Stimulated activated naive CD8-positive, alpha-beta T cell treated with anti-CD3 and anti-CD28 coated beads, Interleukin-15, amount 100 ng/mL, for 72 hours (primary cell): ENCODE measurements at places on chromosomes 5 and 9.
A peak's percentile ranks its signal among the peaks of the same experiment; 100 is the strongest.

DNA sequence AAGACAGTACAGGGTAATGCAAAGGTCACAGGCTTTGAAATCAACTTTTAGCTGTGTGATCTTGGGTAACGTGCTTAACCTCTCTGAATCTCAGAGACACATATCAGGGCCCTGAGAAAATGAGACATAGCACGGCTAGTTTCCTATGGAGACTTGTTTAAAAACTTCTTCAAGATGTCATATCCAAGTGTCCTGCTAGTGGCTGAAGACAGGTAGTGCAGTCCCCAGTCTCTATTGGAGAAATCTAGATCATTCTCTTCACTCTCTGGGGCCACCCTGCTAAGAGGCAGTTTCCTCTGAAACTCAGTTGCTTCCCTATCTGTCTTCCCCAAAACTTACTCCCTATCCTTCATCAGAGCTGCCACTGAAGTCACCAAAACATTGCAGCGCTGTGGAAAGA is 30.3 kb upstream of the GRXCR2 start:
- no peak for DNase-seq

- DNase-seq = no peak
These were observed 1.5 kb downstream of the THG1L start for GRCh38 chr5:157732596-157733262.

GRCh38 chr5:15807248-15807647 is 307.3 kb downstream of the FBXL7 start:
- no peak for DNase-seq

DNA sequence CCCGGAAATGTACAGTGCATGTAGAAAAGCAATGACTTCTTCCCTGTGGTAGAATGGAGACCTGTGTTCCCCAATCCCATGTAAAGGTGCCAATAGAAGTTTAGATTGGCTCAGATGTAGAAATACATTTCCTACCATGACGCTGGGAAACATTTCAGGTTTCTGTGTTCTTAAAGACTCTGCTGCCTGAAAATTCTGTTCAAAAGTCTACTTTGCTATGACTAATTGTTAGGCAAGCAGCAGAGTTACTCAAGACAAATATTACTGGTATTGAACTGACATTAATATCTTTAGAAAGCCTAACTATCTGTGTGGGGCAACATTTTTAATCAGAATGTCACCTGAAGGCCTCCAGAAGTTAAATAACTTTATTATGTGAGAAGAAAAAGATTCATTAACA is 75.5 kb upstream of the ELL2 start:
- DNase-seq = no peak

DNA sequence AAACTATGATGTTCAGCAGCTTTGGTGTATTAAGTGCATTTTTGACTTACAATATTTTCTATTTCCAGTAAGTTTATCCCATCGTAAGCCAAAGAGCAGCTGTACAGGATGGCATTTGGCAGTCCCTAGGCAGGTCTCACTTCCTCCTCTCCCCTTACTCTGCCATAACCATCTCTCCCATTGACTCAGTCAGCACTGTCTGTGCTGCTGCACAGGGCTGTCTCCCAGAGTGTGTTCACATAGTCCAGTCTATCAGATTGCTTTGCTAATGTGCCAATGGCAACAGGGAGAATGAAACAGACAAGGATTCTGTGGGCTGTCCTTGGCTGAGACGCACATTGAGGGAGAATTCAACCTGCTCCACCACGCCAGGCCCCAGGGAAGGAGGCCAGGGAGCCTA is 47.0 kb upstream of the CAST start:
- no peak for DNase-seq

- DNase-seq = no peak
These were observed 254.8 kb upstream of the PDE4D start for GRCh38 chr5:60148366-60148765.

DNA sequence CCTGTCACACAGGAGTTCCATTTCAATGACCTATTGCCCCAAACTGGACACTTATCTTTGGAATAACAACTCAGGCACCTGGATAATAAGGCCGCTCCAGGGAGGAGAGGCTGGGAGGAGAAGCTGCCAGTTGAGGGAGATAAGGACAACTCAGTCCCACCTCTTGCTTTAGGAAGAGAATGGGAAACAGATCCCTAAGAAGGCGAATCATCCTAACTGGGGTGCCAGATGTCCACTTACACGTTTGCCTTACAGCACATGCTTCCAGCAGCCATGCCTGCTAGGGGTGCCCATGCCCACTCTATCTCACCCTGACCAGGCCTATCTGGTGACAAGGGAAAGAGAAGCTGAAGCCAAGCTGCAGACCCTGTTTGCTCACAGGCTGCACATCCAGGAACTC is 6.5 kb downstream of the HK3 start:
- DNase-seq = peak; percentile 3

GRCh38 chr5:89756955-89757354 is 652.6 kb downstream of the CETN3 start:
- no peak for DNase-seq

DNA sequence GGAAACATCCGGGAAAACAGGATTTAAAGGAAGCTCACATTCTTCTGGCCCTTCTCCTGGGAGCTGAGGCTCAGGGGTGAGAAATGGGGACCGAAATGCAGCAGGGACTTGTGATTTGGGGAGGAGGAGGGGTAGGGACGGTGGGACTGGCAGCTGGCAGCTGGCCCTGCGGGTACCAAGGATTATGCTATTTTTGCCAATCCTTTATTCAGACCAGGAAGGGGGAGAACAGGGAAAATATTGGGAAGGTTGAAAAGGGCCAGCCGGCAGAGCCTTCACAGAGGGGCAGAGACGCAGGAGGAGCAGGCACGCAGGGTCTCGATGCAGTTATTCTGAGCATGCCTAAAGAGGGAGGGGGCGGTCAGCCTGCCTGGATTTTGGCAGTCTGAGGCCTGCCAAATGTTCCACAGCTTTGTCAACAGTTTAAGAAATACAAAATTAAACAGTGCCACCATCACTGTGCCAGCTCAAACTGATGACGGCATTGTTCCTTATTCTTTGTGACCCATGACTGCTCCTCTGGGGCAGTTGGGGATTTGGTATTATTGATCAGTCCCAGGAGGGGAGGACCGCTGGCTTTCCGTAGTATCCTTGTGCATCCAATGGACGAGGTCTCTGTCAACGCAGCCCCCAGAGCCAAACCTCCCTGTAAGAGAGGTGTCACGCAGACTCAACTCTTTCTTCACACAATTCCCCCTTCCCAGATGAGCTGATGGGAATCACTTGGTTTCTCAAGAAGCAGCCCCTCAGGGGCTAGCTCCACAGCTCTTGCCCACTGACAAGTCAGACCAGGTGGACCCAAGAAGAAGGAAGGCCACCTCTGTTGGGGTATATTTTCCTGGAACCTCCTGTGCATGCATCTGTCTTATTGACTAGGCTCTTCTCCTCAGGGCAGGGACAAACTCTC is 553.3 kb downstream of the BNC2 start:
- no peak for DNase-seq

DNA sequence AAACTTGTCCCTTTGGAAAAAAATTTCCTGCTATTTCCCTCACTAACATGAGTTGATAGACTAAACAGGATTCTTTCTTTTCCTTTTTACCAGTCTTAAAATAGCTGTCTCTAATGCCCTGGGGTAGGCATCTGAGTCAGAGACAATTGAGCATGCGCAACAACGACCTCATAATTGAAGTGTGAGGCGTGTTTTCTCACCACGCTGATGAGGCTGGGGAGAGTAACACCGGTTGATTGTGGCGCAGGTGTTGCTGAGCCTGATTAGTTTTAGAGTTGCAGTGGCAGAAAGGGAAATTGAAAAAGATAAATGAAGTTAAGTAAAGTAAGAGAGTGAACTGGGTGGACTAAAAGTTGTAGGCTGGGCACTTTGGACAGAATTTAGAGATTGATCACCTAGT is 213.7 kb downstream of the TLR4 start:
- no peak for DNase-seq

DNA sequence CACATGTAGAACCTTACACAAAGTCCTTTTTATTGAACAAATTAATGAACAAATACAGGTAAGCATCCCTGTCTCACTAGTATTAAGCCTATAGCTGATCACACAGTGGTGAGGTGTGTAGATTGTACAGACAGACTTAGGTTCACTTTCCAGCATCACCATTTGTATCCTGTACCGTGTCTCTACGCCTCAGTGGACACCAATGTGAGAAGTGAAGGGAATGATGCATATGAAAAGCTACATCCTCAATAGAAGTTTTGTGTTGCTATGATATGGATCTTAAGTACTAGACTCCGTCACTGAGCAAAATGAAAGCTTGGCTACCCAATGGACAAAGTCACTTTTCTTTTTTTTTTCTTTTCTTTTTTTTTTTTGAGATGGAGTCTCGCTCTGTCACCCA is 46.6 kb downstream of the UGCG start:
- DNase-seq = no peak

GRCh38 chr5:15850939-15851341 is 328.7 kb downstream of the MARCHF11 start:
- DNase-seq = no peak

DNA sequence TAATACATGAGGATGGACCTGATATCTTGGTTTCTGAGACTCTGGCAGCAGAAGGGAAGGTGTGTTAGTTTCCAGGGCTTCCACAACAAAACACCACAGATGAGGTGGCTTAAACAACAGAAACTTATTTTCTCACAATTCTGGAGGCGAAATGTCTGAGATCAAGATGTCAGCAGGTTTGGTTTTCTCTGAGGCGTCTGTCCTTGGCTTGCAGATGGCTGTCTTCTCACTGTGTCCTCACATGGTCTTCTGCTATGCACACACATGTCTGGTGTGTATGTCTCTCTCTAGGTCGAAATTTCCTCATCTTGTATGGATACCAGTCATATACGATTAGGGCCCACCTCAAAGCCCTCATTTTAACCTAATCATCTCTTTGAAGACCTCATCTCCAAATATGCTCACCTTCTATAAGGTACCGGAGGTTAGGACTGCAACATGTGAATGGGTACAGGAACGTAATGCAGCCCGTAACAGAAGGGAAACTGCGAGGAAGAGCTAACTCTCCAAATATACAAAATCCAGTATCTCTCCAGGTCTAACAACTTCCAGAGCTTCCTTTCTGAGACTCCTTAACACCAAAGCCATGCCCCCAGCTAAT is 139.8 kb upstream of the SMARCA2 start:
- DNase-seq = no peak

DNA sequence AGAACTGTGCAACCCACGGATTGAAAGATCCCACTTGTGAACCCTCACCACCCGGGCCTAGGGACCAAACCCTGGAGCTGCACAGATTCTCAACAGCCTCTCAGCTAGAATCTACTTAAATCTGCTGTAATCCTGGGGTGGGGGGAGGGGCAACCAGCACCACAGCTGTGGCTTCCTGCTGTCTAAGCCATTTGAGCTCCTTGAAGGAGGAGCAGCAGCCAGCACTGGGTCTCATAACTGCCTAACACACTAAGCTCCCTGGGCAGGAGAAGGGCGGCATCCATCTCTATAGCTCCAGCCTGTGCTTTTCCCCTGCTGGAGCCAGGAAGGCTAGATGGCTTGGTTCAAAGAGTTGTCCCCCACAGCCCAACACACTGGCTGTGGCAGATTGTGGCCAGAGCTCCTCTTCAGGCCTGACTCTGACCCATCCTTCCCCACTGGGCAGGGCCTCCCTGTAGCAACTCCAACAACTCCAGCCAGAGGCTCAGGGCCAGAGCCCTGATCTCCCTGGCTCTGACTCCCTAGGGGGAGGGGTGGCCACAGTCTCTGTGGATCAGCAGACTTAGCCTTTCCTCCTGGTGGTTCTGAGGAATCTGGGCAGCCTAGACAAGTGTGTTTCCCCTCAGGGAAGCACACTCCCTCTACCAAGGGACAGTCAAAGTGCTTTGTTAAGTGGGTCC is 72.0 kb upstream of the C9orf72 start:
- no peak for DNase-seq

GRCh38 chr9:113609562-113610318 is 146.2 kb downstream of the RGS3 start:
- DNase-seq = no peak

GRCh38 chr9:112665347-112665746 is 52.6 kb downstream of the INIP start:
- DNase-seq = no peak

GRCh38 chr9:38644601-38645000 is 24.2 kb upstream of the ANKRD18A start:
- no peak for DNase-seq

GRCh38 chr9:118533101-118533500 is 828.9 kb downstream of the TLR4 start:
- DNase-seq = no peak

- no peak for DNase-seq
These were observed 13.3 kb upstream of the LPCAT1 start for GRCh38 chr5:1536871-1537602.

GRCh38 chr5:74035521-74035937 is 409.5 kb downstream of the ARHGEF28 start:
- no peak for DNase-seq

DNA sequence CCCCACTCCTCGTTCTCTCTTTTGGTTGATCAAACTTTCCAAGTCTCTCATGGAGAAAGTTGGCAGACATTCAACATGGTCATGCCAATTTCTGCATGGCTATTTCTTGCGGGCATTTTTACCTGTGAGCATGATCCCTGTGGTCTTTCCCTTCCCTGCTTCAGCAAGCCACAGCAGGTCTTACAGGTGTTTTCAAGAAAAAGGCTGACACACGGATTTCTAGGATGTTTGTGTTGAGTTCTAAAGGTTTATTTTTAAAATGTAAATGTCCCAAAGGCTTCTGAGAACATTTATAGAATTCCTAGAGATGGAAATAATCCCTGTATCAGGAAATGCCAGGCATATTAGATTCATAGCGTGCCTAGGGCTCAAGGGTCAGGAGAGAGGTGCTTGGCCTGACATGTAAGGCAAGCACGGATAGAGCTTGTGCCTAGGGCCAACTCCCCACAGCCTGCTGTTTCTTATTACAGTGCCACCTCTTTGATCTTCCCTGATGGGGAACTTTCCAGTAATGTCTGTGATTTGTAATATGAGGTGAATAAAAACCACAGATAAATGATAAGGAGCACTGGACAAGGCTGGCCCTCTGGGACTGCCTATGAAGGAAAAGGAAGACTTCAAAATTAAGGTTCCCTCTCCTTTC is 79.8 kb downstream of the MUSK start:
- DNase-seq = no peak

- DNase-seq = no peak
These were observed 549.8 kb upstream of the DMAC1 start for GRCh38 chr9:8349376-8349775.

- peak; percentile 30 for DNase-seq
These were observed 746 bp downstream of the STRBP start for GRCh38 chr9:123267481-123268198.

DNA sequence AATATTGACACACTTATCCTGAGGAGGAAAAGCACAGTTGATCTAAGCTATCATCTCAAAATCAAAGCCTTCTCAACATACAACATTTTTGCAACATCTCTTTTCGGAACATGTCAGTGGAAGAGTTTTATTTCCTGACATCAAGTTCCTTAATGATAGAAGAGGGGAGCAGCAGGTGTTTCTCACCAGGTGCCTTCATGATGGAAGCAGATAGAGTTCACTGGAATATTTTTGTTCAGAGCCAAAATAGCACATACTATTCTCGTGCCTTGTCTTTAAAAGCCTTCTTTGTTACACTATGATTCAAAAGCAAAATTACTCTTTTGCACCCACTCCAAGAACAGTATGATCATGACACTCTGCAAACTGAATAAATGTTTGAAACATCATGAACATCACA is 176.9 kb upstream of the CCNG1 start:
- DNase-seq = no peak

- no peak for DNase-seq
These were observed 177.2 kb upstream of the PITX1 start for GRCh38 chr5:135211083-135211790.

GRCh38 chr9:132141344-132141947 is 20.4 kb upstream of the NTNG2 start:
- DNase-seq = no peak
